ENCODE measurements at places on chromosomes 2 and 18.

- DNase-seq, result no peak
These were observed 488.7 kb upstream of the ACVR2A start for GRCh38 chr2:147356157-147356556.

DNA sequence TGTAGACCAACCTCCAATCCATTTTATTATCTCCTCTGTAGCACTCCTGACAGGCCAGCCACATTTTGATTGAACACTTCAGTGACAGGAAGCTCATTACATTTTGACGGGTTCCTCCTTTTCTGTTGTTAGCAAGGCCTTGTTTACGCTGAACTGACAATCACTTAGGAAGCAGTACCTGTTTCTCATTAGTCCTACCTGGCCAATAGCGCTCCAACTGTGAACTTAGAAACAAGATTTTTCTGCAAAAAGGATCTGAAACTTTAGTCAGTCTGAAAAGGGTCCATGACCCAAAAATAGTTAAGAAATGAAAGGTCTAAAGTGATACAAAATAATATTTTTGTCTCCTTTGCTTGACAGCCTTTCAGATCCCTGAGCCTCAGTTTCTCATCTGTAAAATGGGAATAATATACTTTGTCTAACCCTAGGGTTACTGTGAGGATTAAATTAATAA, 119.6 kb upstream of the MSTN start:
- DNase-seq, result no peak

DNA sequence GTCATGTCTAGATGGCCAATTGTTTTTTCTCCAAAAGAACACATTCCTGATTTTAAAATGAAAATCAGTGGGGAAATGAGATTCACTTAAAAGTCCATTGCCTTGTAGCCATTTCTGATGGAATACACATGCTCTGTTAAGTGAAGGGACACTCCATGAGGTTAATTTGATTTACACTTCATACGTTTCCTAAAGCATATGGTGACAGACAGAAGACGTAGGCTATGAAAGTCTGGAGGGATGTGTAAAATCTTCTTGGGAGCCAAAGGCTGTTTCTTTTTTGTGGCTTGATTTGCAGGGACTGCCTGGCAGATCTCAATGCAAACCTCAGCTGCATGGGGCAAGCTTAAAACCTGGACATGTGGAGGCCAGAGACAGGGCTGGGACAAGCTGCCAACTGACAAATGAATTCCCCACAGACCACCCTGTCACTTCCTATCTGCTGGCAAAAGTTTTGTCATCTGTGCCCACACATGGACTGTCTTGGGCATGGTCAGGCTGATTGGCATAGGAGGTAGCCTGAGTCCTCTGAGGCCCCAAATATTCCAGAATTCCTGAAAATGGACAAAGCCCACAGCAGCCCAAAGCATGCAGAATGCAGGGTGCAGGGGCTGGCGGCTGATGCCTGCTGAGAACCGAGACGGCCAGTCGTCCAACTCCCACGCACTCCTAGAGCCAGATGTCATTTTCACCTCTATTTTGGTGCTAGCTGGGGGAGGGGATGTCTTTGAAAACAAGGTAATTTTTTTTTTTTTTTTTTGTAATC, 73.9 kb downstream of the SDC1 start:
- DNase-seq, result no peak

- no peak for DNase-seq
These were observed 41.1 kb upstream of the SCYGR1 start for GRCh38 chr2:227428731-227429285.

DNA sequence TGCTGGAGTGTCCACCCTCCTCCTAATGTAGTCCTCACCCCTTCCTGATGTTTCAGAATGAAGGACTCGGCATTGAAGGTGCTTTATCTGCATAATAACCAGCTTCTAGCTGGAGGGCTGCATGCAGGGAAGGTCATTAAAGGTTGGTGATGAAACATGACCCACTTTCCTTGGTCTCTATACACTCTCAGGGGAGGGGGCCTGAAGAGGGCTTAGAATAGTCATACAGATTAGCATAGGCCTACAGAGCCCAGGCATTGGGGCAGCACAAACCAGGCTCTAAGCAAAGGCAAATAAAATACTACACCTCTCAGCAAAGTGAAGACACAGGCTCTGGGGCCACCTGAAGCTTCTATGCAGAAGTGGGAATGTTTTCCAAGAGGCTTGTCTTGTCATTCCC, 1.8 kb downstream of the IL36RN start:
- no peak for DNase-seq

- DNase-seq, result no peak
These were observed 5.0 kb downstream of the NTSR2 start for GRCh38 chr2:11665028-11665427.

GRCh38 chr2:31947871-31948270, 62.9 kb downstream of the MEMO1 start:
- no peak for DNase-seq

DNA sequence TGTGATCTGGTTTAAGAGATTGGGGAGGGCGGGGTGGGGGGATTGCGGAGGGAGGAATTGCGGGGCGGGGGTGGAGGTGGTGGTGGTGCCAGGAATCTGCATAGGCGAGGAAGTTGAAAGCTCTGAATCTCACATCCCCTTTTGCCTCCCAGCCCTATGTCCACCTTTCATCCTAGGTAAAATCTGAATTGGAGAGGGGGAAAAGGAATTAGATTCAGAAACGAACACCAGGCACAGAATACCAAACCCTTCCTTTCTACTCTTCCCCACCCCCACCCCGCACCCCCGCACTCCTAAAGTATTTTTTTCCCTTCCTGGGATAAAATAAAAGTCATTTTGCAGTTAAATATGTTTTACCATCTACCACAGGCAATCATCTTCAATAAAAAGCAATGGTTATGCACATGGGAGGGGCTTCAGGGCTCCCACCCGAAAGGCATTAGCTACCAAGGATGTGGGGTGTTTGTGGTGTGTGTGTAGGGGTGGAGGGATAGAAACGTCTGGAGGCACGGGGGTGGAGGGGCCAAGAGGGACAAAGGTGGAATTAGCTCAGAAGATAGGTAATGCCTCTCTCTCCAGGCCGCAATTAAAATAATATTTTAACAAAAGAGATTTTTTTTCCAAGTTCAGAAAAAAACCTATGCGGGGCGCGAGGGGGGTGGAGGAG, 1.8 kb downstream of the IGFBP5 start:
- no peak for DNase-seq

GRCh38 chr2:19209575-19210341, 148.7 kb downstream of the OSR1 start:
- DNase-seq, result no peak

GRCh38 chr2:213016166-213016983, 135.0 kb downstream of the IKZF2 start:
- no peak for DNase-seq

GRCh38 chr2:203453858-203454451, 81.1 kb downstream of the RAPH1 start:
- no peak for DNase-seq

GRCh38 chr2:54591551-54591950, 131.9 kb upstream of the EML6 start:
- DNase-seq, result no peak

GRCh38 chr2:74532222-74532621, 2.5 kb downstream of the HTRA2 start:
- DNase-seq, result no peak

DNA sequence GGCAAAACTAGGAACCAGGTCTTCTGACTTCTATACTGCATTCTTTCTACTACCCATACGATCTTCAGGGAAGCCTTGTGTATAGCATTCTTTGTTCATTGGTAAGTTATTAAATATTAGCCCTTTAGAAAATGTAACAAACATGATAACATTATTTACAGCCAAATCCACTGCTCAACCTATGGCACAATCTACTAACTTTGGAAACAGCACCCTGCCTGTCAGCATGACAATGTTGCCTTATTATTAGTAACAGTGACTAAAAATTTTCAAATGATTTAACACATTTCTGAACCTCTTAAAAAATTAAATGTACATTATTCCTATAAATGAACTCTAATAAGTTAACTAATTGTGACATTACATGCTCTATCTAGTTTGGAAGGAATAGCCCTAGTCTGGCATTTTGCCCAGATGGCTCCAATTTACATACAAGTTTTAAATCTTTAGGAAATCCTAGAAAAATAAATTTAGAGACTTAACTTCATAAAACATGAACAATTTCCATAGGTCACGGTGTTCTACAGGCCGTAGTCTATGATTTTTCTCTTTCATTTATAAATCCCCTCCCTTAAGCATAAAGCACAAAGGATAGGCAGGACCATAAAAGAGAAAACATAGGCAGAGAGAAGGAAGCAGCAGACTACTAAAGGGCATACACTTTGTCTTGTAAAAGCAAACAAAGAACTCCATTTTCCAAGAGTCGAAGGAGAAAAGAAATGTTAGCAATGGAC, 33.7 kb downstream of the YES1 start:
- DNase-seq, result no peak

- DNase-seq, result no peak
These were observed 42.4 kb downstream of the MBD2 start for GRCh38 chr18:54181856-54182602.

GRCh38 chr2:88692187-88692586, 714 bp downstream of the RPIA start:
- peak; percentile 25 for DNase-seq

DNA sequence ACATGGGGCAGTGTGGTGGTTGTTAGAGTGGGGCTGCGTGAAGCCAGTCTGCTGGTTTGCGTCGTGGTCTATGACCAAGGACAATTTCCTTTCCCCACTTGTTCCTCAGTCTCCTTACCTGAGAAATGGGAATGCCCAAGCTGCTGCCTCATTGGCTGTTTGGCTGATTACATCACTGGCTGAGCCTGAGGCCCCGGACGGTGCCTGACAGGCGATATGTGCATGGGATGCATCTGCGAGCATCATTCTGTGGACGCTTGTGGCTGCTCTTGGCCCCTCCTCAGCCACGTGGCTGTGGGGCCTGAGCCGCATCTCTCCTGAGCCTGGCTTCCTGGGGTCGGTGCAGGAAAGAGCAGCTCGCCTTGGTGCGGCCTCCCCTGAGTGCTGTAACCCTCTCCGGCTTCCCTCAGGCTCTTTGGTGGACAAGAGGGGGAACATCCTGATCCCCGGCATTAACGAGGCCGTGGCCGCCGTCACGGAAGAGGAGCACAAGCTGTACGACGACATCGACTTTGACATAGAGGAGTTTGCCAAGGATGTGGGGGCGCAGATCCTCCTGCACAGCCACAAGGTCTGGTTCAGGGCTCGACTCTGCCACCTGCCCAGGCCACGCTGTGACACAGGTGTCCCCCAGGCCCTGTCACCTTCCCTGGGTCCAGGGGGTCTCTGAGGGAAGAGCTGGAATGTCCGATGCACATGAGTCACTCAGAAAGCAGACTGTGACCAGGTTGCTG, 17.2 kb downstream of the CNDP2 start:
- DNase-seq, result no peak

DNA sequence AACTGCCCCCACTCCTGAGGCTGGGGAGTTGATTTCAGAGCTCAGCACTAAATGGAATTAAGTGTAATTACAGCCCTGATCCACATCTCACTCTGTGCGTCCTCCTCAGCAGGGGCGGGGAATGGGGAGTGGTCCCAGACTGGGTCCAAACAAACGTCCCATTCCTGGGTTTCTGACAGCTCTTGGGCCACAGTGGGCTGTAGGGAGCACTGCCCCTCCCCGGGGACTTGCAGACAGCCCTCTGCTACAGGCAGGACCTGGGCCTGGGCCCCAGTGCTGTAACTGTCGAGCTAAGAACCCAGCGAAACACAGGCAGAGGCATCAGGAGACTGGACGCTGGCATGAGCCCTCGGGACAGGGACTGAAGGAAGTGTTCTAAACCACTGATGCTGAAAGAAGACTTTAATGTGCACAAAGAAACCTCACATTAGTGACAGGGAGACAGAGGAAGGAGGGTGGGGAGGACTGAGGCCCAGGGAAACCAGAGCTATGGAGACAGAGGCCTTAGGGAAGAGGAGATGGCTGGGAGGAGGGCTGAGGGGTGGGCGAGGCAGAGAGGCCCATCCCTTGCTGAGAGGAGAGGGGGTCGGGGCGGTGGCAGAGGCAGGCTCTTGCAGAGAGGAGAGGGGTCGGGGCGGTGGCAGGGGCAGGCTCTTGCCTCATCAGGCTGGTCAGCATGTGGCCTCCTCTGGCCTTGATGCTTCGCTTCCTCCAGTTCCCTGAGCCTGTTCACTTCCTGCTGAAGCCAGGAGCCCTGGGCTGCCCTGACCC, 5.8 kb upstream of the SEMA4C start:
- no peak for DNase-seq

DNA sequence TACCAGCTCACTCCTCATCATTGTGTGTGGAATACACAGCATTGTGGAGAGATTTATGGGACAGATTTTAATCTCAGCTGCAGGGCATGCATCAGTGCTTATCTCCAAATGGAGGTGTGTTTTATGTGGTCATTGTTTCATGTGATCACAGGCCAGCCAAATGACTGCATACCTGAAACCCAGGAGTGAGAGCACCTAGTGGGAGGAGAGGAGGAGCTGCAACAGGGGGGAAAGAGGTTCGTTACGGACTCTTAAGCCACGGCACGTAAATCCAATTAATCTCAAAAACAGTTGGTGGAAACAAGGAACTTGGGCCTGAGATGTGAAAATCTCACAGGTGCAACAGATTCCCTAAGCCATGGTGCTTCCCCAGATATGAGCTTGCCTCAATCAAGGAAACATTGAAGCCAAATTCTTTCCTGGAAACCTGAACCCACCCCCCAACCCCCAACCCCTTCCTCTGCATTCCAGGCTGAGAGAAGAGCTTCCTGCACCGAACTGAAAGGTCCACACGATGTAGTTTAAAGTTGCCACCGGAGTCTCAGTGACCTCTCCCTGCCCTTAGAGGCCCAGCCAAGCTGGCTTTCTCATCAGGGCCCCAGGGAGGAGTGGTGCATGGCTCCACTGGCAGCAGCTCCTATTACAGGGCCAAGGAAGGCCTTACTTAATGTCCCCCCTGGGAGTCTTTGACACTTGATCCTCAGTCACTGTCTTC, 167.4 kb downstream of the C1D start:
- DNase-seq, result no peak

Data from activated T-cell treated with anti-CD3 and anti-CD28 coated beads, Interleukin-2, amount 50 U/mL, for 1 hour (primary cell).